ENCODE measurements at places on chromosomes 7 and 10. TPM values are rescaled to one million over a fixed set of nuclear protein-coding genes. Genes with fewer than 3 reads are reported as not detected.

- no peak for DNase-seq
Observed at GRCh38 chr10:114607358-114607998, 50.6 kb downstream of the ABLIM1 start.

- DNase-seq: peak; percentile 53
Observed at GRCh38 chr7:158120716-158121115, 466.9 kb downstream of the PTPRN2 start.

- no peak for DNase-seq
Observed at GRCh38 chr7:33986451-33986850, 81.1 kb downstream of the BMPER start.

GRCh38 chr7:32892521-32893206, 1.1 kb upstream of the KBTBD2 start:
- peak; percentile 61 for DNase-seq

- DNase-seq: no peak
Observed at GRCh38 chr10:18738835-18739234, 79.6 kb downstream of the ARL5B start.

- no peak for DNase-seq
Observed at GRCh38 chr7:3243680-3244079, 57.4 kb upstream of the SDK1 start.

DNA sequence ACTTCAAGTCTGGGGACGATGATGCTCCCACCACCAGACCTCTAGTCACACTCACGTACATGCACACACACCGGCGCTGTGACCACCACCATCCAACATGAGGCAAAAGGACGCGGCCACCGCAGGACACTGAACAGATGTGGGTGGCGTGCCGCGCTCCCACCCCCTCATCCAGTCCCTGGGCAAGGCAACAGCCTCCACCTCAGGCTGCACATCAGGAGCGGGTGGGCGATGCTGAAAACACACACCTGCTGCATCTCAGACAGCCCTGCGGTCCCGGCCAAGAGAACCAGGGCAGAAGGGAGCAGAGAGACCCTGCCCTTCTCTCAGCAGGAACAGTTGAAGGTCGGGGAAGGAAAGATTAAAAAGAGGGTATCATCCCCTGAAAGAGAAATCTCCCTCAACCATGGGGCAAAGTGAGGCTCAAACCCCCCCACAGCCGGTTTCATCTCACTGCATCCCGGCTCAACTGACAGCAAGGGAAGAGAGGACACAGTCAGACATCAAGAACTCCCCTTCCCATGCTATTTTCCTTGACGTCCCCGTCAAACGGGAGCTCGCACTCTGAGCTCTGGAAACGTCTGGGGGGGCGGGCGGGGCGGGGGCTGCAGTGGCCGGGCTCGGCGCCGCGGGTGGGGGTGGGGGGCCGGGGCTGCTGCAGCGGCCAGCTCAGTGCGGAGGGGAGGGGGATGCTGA, 1.1 kb downstream of the CAMK2G start:
- no peak for DNase-seq

LIPN gene
- polyA plus RNA-seq: not detected

DDX50 gene
- polyA plus RNA-seq: 46.1 TPM

NPFFR1 gene
- polyA plus RNA-seq: 0.09 TPM

SORCS1 gene
- 4.7 TPM for polyA plus RNA-seq

ZNF248 gene
- polyA plus RNA-seq: 17.6 TPM

HTRA1 gene
- polyA plus RNA-seq: 58.6 TPM

DNTT gene
- polyA plus RNA-seq: not detected

TSPAN12 gene
- polyA plus RNA-seq: 57.2 TPM

RARRES2 gene
- polyA plus RNA-seq: 60.4 TPM

NUTM2B gene
- polyA plus RNA-seq: 1.6 TPM

All from hindlimb muscle (tissue), 1 donor.